Caco-2 (cell line): ENCODE measurements at places on chromosomes 7 and 10.

DNA sequence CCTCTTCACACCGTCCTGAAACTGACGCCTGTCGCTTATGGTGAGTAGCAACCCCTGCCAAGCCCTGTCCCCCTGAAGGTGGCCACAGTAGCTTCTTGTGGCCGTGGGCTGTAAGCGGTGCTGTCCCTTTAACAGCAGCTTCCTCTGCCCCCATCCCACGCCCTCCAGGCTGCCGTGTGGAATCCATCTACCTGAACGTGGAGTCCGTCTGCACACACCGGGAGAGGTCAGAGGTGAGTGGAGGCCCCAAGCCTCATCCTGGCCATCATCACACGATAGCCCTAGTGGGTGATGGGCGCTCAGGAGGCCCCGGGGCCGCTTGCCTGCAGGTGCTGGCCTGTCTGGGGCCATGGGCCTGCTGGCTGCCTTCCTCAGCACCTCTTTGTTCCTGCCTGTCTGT is 21.2 kb downstream of the PFKFB3 start:
- no peak for DNase-seq

DNA sequence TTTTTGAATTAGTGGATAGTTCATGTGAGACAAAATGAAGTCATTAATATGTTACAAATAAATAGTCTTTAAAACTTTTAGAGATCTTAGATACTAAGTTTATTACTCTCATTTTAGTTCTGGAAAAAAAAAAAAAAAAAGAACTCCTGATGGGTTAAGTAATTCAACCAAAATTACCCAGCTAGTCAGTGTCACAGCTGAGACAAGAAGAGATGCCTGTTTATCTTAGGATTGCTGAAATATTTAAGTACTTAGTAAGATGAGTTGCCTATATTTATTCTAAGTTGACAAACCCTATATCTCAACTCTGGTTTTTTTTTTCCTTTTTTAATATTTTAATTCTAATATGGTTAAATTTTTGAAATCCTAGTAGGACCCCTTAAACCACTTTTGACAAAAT is 781.0 kb upstream of the LRRN3 start:
- no peak for DNase-seq

- peak; percentile 73 for DNase-seq
These were observed 3.6 kb downstream of the NXPH1 start for GRCh38 chr7:8436965-8437364.

GRCh38 chr10:69815104-69815503 is 13.4 kb downstream of the COL13A1 start:
- DNase-seq = no peak
